CD4-positive, alpha-beta T cell treated with Interferon alpha-2 for 1 hour (primary cell): ENCODE measurements at places on chromosomes 6 and 20.

- DNase-seq, result no peak
Observed at GRCh38 chr6:116472706-116473105, 11.5 kb downstream of the CALHM6 start.

DNA sequence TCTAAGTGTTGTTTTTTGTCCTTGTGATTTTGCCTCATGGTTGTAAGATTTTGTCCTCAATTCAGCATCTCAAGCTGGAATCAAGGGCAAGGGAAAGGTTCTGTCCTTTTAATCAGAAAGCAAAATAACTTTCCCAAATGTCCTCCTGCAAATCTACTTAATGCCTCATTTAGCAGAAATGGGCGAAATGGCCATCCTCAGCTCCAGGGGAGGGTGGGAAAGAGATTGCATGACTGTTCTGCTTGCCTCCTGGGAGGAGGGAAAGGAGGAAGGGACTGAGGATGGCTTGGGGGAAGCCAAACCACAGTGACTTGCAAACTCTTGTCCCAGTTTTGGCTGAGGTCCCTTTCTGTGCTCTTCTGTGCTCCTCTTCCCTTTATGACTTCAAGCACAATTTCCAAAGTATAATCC lies 43.4 kb downstream of the TNFAIP3 start:
- DNase-seq, result peak; percentile 9

DNA sequence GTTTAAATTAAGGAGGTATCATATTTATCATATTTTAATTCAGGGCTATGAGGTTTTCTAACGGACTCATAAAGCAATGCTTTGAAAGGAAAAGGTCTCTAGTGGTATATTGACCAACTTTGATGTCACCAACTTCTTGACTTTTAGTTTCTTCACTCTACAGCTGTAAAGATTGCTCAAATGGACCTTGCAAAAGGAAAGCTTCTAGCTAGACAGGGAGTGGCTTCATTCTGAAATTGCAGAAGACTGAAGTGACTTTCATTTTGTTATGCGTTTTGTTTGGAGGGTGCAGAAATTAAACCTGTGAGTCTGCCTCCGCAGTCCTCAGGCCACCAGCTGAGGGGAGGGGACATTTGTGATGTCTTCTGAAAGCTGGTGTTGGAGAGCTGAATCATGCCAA lies 95.7 kb downstream of the SLC24A3 start:
- DNase-seq, result no peak

DNA sequence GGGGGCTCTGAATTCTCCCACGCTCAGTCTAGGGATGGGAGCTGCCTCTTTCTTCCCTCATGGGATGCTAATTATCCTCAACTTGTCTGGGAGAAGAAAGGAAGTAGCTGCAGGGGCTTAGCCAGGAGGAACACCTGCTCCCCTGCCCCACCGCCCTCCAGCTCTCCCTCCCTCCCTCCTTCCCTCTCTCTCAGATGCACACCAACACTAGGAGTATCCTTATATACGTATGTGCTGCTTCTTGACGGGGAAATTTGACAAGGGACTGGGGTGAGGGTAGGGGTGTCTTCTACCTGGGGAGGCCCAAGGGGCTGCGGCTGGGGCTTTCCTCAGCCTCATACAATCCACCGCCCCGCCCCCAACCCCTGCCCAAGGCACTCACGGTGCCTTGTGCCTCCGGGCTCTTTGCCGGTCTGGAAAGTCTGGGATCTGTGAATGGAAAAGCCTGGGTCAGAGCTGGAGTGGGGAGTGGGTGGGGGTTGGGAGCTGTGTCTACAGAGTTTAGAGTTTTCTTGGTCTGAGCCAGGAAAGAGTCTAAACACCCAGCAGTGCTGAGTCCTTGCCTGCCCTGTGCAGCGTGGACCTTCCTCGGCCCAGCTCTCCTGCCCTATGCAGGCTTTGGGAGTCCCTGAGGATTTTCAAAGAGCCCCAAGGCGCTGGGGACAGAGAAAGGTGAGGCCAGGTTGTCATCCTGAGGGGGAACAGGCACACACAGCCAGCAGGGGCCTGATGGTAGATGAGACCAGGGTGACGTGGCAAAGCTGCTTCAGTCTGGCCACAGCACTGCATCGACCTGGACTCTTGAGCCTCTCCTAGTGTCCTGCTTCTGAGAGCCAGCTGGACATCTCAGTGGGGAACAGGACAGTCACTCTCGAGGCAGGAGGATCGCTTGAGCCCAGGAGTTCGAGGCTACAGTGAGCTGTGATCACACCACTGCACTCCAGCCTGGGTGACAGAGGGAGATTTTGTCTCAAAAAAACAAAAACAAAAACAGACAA lies 29.3 kb upstream of the EMILIN3 start:
- no peak for DNase-seq

GRCh38 chr6:63319939-63320338 lies at the start of gene LGSN:
Gene LGSN, minus strand, starts transcription at chr6:63319983. Its CDS starts 40 bp downstream, at chr6:63319943.
- no peak for DNase-seq

DNA sequence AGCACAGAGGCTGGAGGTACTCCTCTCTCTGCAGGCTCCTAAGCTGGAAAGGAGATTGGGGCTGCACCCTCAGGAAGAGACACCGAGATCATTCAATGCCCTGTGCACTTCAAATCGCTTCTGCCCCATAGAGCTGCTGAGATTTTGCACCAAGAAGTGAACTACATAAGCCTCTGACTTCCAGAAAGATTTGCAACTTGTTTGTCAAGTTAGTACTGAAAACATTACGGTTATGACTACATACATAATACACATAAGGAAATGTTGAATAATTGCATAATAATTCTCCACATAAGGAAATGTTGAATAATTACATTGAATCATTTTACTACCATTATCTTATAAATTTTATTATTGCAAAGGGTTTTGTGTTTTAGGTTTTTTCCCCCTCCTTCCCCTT lies 120.3 kb upstream of the SASH1 start:
- no peak for DNase-seq

DNA sequence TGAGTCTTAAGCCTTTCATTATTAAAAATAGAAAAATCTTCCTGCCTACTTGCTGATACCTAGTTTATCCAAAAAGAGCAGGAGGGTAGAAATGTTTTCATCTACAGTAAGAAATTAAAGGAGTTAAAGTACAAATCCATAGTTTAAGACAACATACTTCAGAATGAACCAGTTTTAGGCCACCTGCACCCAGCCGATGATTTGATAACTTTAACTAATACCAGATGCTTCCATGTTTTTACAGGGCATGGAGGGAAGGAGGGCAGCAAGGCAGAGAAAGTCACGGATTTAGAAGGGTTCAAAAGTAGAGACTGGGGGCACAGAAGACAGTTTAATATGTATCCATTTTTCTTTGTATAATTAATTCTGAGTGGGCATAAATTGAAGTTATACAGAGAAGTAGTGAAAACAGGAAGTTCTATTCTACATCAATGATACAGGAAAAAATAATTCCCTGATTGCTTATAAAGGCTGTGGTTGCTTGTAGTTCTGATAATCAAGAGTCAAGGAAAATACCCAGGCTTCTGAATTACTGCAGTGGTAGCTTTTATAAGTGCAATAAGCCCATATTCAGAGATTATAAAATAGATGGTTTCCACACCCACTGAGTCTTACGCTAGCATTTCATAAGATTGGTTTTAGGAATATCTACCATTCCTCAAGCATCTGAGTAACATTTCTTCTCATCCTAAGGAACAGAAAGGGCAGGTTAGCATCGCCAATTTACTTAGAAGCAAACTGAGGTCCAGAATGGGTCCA lies 72.0 kb downstream of the GMDS start:
- no peak for DNase-seq
